ENCODE measurements at places on chromosomes 2 and 18.
A peak's percentile ranks its signal among the peaks of the same experiment; 100 is the strongest.

DNA sequence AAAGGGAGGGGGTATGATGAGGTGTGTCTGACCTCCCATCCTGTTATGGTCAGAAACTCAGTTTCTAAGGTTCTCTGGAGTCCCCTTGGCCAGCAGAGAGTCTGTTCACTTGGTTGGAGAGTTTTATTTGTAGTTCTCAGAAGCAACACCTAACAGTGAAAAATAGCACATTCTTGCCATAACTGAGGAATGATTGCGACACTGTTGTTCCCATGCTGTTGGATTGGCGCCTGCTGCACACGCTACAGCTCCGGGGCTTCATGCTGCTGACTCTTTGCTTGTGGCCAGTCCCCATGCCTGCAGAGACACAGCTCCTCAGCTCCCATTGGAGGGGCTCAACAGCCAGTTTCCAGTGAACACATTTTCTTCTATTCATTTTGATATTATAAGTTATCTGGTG lies 42.1 kb downstream of the TPGS2 start:
- peak; percentile 95 for DNase-seq

DNA sequence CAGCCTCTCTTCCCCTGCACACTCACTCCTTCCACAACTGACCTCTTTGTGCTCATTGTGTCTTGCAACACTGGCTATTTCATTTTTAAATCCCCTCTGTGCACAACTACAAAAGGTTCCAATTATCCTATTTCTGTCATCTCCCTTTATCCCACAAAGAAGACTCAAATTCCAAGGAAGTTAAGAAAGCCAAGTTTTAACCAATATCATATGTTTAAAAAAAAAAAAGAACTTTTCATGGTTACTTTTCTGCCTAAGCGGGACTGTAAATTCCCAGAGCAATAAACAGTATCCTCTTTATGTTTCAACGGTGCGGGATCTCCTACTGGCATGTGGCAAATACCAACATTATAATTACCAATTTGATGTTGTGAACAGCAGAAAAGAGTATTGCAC lies 83.8 kb downstream of the DOCK10 start:
- DNase-seq = no peak

GRCh38 chr2:121839584-121839983 lies 84.1 kb downstream of the TSN start:
- no peak for DNase-seq

DNA sequence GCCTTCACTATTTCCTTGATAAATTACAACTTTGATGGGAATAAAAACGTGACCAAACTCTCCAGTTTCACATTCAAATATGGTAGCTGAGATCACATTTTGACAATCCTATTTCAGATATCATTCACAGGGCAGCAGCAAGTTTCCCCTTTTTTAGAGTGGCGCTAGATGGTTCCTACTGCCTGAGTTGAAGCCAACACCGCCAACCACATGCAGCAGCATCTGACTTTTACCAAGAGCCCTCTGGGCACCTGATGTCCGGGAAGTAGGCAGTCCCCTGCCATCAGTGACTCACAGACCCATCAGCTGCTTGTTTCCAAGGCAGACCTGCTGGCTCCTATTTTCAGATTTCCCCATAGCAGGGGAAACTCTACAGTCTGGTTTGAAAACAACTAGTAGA lies 4.0 kb upstream of the MREG start:
- DNase-seq = peak; percentile 18

GRCh38 chr18:31857526-31858106 lies 85.3 kb downstream of the TRAPPC8 start:
- DNase-seq = no peak
